Upper lobe of left lung (tissue), 6 donors: ENCODE measurements at places on chromosomes 12 and 14. TPM values are rescaled to one million over a fixed set of nuclear protein-coding genes. Genes with fewer than 3 reads are reported as not detected.

SNAPC1 gene
- total RNA-seq, result 8.9 TPM

OTOGL gene
- 0.15 TPM for total RNA-seq

ASCL4 gene
- not detected for total RNA-seq

VRTN gene
- total RNA-seq, result not detected

RPGRIP1 gene
- total RNA-seq, result 0.60 TPM

BAG5 gene
- 26.5 TPM for total RNA-seq

DNA sequence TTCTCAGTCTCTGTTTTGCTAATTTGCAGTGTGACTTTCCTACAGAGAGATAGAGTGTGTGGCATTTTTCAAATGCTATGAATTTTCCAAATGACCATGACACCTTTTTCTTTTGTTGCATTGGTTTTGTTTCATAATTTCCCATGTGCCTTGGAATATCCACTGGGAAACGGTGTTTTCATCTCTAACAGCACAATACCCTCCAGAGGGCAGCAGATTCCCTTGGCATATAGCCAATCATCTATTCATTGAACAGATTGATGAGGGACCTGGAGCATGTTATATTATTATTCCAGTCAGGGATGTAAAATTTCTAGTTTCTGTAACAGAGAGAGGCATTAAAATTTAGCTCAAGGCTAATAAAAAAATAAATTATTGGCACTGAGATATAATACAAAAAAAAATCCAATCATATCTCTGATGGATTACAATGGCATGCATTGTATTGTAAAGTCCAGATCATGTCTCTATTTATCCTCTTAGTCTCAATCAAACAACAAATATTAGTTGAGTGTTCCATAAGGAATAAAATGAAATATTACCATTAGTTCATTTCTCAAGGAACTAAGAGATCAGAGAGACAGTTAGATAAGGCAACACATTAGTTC, 29.6 kb upstream of the NTN4 start:
- H3K27ac ChIP-seq, result no peak overlapping the region
- no peak for DNase-seq
- no peaks in the 10 kb centered on the region for H3K27me3 ChIP-seq
- no peaks in the 10 kb centered on the region for H3K36me3 ChIP-seq
- no peaks in the 10 kb centered on the region for H3K4me1 ChIP-seq

GRCh38 chr12:6432991-6433390, 11.8 kb upstream of the CD27 start:
- H3K36me3 ChIP-seq, result no peaks in the 10 kb centered on the region
- H3K4me3 ChIP-seq, result no peak overlapping the region
- H3K27me3 ChIP-seq, result no peaks in the 10 kb centered on the region
- DNase-seq, result no peak
- peaks cover 10% of the 10 kb centered on the region for H3K4me1 ChIP-seq

DNA sequence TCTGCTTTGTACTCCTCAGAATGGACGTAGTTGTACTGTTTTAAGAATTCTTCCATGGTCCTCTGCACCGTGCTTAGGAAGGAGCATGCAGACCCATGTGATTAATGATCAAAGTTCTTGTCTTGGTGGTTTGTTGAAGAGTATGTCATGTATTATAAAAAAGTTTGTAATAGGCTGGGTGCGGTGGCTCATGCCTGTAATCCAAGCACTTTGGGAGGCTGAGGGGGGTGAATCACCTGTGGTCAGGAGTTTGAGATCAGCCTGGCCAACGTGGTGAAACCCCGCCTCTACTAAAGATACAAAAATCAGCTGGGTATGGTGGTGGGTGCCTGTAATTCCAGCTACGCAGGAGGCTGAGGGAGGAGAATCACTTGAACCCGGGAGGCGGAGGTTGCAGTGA, 61.8 kb upstream of the RTL1 start:
- H3K4me1 ChIP-seq, result no peaks in the 10 kb centered on the region
- no peak for DNase-seq
- H3K27me3 ChIP-seq, result no peaks in the 10 kb centered on the region

DNA sequence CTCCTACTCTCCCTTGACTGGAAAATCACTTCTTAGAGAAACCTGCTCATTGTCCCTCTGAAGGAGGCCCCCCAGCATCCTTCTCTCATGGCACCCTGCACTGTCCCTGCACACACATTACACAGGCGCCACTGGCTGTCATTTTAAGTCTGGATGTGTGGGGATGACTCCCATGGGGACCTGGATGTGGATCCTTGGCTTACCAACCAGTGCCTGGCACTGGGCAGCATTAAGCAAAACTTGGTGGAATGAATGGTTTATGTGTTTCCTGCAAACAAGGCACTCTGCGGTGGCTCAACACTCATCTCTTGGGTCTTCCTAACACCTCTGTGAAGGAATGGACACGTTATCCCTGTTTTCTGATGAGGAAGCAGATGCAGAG, 162.4 kb downstream of the RBM19 start:
- no peak for DNase-seq
- H3K4me1 ChIP-seq, result no peaks in the 10 kb centered on the region
- H3K27ac ChIP-seq, result no peak overlapping the region
- no peaks in the 10 kb centered on the region for H3K27me3 ChIP-seq
- no peaks in the 10 kb centered on the region for H3K36me3 ChIP-seq

DNA sequence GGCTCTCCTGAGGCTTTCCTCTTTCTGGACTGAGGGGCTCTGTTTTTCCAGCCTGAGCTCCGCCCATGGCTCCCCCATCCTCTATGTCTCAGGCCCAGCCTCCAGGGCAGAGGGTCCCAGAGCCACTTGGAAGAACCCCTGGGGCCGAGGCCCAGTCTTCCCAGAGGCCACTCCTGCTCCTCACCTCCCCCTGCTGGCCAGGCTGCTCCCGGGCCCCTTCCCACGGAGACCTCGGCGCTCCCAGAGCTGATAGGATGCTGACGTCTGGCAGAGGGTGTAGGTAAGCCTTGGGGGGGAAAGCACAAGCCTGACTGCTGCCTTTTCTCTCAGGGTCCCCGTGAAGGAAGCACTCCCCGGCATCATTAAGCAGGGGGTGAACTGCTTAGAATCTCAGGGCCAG, 51.4 kb downstream of the ERH start:
- H3K27me3 ChIP-seq, result no peaks in the 10 kb centered on the region
- DNase-seq, result no peak
- no peak overlapping the region for H3K27ac ChIP-seq
- no peaks in the 10 kb centered on the region for H3K36me3 ChIP-seq
- no peaks in the 10 kb centered on the region for H3K4me1 ChIP-seq
- no peak overlapping the region for H3K4me3 ChIP-seq

- H3K36me3 ChIP-seq, result peaks cover 20% of the 10 kb centered on the region
- H3K4me1 ChIP-seq, result no peaks in the 10 kb centered on the region
- H3K27me3 ChIP-seq, result no peaks in the 10 kb centered on the region
- H3K27ac ChIP-seq, result no peak overlapping the region
- H3K4me3 ChIP-seq, result no peak overlapping the region
Observed at GRCh38 chr12:92785563-92785950, 82.8 kb downstream of the PLEKHG7 start.
